Neural progenitor cell (in vitro differentiated cells): ENCODE measurements at places on chromosomes 3 and 15.

GRCh38 chr3:57164657-57165573, at the start of gene IL17RD:
IL17RD (minus strand) TSS chr3:57165353; CDS start chr3:57165286, 67 bp downstream.
- DNase-seq, result peak; percentile 96

DNA sequence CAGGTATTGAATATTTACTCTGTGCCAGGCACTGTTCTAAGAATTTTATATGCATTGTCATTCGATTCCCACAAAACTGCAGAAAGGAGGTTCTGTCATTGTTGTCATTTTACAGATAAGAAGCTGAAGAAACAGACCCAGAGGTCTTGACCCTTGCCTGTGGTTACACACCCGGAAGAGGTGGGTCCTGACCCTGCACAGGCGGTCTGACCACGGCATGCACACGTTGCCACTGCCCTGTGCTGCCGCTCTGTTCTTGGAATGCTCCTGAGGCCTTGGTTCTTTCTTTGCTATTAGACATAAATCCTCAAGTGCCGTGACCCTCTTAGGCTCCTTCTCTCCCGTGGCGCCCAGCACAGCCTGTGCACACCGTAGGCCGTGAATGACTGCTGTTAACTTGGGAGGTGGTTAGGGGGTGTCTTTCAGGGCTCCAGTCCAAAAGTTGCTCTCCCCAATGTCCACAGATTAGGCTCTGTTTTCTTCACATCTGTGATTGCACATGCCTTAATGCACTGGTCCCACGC, 74.1 kb upstream of the PLXNA1 start:
- DNase-seq, result no peak

DNA sequence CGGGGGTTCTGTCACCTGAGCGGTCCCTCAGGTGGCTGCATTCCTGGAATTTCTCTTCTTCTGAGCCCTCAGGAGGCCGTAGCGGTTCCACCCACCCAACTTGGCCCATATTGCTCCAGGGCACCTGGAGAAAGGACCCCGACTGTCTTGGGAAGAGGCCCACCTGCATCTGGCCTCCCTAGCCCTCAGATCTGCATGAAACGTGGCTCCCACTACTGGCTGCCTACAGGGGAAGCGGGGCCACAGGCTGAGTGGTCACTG, 9.9 kb upstream of the ANPEP start:
- no peak for DNase-seq

GRCh38 chr3:47103619-47104018, 60.3 kb downstream of the SETD2 start:
- no peak for DNase-seq

DNA sequence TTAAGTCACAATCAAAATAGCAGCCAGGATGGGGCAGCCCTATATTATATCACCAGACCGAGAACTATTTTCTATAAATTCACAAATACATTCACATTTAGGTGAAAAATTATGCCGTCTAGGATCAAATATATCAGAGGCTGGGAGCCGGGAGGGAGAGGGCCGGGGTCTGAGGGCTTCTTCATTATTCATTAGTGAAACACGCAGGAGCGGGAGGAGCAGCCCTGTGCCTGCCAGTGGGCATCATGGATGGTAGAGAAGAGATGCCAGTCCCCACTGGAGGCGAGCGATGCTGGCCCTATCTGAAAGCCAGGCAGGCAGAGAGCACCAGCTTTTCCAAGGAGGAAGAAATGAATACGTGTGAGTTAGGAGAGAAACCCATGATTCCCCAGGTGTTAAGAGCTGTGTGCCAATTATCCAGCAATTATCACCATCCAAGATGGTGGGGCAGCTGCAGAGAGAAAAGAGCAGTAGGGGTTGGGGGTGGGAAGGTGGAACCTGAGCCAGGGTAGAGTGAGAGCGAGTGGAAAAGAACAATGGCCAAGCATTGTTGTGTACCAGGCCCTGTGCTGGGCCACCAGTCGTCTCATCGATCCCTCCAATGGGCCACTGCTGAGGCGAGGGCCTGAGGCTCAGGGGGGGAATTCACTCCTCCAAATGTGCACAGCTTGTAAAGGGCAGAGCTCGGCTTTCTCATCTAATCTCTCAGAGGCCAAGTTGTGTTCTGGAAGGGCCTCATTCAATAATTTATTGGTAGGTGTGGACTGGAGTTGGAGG, 261.3 kb upstream of the TLE3 start:
- peak; percentile 20 for DNase-seq

DNA sequence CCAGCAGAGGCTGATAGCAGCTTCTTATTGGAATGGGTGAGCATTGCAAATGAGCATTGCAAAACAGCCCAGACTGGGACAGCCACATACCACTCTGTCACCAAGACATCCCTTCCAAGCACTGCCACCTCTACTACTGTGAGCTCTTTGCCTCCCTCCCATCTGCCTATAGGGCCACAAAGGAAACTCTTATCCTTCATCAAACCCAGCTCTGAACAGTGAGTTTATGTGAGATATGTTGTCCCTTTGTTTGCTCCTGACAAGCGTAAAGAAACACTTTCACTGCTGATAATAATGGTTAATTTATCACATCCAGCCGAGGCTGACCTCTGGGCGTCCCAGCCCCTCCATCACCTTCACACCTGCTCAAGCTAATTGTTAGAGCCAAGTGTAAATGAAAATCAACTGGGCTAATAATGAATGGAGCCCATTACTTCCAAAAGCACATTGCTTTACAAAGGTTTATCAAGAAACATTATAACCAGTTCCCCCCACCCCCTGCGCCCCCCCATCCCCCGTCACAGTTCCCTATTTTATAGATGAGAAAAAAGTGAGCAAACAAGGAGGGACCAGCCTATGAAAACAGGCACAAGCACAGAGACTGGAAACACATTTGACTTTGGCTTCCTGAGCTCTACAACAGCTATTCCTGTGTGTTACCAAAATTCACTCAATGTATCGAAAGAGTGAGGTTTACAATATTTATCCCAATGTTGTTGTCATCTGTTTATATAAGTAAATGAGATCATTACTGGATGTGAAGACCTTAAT, 146.3 kb downstream of the ANXA2 start:
- DNase-seq, result no peak

DNA sequence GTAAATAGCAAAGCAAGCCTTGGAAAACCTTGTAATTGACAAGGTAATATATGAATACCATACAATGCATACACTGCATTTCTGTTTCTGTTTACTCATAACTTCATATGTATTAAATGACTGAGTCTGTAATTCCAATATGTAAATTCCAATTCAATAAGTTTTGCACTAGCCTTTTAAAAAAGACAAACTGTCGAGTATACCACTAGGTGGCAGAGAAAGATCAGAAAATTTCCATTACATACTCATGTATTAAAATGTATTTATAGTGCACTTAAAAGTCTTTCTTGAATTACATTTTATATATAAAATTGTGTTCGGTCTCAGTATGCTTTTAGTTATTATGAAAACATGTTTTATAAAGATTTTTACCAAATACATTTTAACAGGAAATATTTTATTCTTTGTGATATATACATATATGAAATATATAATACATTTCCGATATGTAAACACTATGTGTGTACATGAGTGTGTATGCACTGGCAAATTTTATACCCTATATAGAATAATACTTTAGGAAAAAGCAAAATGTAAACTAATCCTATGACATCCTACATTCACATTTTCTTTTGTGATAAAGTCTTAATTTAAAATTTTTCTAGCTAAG, 216.8 kb downstream of the VGLL3 start:
- DNase-seq, result peak; percentile 48

DNA sequence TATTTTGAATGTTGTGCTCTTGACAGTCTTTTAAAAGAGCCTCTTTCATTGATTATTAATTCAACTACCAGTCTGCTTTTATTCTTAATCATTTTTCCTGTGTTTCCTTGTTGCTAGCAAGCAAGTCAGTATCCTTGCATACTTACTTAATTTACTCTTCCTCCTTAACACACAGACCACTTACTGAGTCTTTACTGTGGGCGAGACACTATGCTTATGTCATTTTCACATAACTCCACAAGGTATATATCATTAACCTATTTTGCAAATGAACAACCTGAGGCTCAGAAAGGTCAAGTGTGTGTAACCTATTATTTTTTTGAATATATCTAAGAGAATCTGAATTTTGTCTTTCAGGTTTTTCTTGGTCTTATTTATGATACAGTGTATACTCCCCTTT, 130.9 kb downstream of the WDR76 start:
- DNase-seq, result no peak
